ENCODE measurements at places on chromosomes 11 and 22.

- DNase-seq, result no peak
Measured at GRCh38 chr11:70466596-70466995, 68.3 kb downstream of the CTTN start.

- no peak for DNase-seq
Measured at GRCh38 chr22:36757668-36758211, 18.2 kb downstream of the IFT27 start.

- peak; percentile 75 for DNase-seq
Measured at GRCh38 chr11:66126808-66127555, 56.9 kb downstream of the PACS1 start.

DNA sequence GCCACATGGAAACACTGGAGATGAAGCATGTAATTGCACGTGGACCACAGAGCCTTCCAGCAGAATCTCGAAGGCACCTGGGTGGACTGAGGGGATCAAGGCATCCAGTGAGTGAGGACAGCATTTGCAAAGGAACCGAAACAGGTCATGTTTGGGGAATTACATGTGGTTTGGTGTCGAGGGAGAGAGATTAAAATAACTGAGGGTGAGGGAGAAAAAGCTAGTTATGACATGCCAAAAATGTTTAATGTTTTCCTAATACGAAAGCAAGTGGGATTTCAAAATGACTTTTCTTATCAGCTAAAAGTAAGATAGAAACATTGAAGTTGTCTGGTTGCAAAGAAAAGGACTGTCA lies 157.1 kb downstream of the BLID start:
- no peak for DNase-seq

DNA sequence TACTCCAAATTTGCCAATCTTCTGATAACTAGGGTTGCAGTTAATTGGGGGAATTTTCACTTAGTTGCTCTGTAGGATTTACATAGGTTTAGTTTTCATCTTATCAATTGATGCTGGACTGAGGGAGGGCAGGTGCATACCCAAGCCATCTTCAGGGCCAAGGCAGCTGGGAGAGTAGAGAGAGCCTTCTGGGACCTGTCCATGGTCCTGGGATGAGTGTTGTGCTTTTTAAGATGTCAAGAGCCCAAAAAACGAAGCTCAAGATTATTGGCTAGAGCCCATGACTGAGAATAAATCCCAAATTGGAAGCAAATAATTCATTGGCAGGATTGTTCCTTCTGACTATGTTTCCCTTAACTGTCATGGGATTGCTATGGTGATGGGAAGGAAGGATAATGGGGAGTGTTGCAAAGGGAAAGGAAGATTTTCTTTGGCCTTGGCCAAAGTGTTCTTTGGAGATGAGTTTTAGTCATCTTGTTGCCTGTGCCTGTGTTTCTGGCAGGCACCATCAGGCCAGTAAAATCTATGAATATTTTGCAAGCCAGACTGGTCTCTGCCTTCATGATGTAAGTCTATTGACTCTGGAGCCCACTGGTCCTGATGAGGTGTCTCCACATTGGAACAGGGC lies 4.5 kb downstream of the SLC22A6 start:
- DNase-seq, result no peak

DNA sequence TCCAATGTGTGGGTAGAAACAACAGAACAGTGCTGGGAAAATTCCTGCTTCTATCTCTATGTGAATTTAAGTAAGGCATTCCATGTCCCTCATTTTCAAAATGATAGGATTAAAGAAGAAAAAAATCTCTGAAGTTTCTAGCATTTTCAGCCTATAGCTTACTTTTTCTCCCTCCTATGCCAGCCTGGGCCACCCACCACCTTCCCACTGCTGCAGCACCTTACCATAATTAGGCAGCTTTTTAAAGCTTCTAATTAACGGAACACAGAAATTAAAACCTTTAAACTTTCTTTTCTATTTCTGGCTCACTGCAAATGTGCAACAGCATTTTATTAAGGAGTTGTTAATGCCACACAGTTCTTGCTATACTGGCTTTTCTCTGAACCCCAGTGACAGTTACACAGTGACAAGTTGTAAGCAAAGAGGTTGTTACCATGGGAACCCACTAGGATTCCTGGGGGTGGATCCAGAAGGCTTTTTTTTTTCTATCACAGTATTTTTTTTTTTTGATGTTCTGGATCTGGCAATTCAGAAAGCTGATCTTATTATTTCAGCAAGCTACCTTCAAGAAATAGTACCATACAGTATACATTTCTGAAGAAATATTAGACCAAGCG lies 20.2 kb downstream of the CELF1 start:
- DNase-seq, result no peak

- no peak for DNase-seq
Measured at GRCh38 chr11:123148965-123149364, 46.1 kb downstream of the CLMP start.

- no peak for DNase-seq
Measured at GRCh38 chr22:32967386-32968101, 90.6 kb downstream of the SYN3 start.

GRCh38 chr11:46279126-46280099 lies 2.0 kb downstream of the CREB3L1 start:
- DNase-seq, result no peak

GRCh38 chr11:66176650-66177049 lies 91.8 kb upstream of the RAB1B start:
- DNase-seq, result no peak

DNA sequence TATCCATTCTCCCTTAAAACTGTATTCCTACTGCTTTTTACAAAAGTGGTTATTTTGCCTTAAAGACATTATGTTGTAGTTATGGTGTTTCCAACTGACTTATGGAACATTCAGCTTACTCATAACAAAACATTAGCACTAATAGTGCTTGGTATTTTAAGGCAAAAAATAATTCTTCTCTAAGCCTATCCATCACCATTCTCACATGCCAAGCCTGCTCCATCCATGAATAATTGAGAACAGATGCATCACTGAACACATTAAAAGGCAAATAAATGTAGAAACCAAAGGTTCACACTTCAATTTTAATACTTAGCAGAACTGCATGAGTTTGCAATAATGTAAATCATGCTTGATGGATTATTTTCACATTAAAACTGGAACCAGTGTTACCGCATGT lies 42.3 kb upstream of the DDI1 start:
- DNase-seq, result no peak

DNA sequence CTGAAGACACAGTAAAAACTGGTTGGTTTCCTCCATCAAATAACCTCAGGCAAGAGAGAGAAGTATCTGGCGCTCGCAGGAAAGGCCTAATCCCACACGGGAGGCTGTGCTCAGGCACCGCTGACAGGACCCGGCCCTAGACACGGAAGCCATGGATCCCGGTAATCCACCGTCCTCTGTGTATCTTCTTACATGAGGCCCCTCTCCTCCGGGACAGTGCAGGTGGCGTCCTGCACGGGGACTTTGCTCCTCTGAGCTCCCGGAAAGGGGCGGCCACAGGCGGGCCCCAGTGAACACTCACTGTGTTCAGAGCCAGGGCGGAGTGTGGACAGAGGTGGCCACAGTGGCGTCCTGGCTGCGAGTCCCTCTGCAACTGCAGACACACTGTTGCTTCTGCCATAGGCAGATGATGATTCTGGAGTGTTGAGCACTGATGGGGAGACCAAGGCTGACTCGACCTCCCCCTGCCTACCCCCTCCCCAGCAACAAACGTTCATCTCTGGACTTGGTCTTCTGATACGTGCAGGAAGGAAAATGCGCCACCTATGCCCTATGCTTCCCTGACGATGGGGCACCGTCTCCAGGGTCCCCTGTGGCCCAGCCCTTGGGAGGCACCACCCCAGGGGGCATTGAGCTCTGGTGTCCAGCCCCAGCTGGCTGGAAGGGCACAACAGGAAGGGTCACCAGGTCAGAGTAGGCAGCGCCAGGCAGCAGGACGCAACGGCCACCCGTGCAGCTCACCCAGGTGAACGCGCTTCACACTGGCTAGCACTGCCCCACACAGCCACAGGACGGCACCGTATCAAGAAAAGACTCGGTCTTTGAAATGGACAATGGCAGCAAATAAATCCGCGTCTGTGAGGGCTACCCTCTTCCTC lies 95.7 kb downstream of the TRMU start:
- no peak for DNase-seq

DNA sequence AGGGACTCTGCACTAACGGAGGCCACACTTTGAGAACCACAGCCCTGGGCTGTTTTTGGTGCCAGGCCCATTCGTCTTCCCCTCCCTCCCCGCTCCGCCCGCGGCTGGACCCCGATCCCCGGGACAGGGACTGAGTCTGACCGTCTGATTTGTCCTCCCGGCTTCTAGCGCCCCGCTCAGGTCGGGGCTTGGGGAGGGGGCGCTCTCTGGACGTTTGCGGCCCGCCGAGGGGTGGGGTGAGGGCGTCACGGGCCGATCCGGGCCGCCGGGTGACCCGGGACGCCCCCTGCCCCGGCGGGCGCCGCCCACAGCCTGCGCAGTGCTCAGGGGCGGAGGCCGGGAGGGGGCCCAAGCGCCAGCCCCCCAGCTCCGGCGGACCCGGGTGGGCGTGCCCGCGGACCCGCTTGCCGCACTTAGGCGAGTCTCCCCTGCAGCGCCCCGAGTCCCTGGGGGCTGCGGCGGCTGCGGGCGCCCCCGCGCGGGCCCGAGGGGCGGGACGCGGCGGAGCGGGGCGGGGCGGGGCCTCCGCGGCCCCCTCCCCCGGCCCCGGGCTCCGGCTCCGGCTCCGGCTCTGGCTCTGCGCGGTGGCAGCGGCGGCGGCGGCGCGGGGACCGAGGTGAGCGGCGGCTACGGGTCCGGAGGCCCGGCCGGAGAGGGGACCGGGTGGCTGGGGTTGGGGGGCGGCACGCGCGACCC lies 33.7 kb upstream of the PRR5 start:
- DNase-seq, result no peak

GRCh38 chr11:82843057-82843795 lies 57.0 kb downstream of the PRCP start:
- no peak for DNase-seq

DNA sequence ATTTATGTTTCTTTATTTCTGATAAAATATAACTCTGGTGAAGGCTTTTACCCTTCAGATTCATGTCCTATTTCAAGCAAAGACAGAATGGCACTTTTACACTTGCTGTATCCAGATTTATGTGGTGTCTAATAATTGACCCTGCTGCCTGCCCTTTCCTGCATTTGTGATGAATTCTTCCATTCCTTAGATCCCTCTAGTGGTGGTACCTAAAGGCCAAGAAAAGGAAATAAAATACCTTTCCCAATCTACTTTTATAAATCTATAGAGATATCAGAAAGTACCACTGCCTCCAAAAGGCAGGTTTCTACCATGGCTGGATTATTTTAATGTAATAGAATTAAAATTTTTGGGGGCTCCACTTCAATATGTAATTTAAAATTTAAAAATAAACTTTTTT lies 34.2 kb downstream of the CCDC81 start:
- no peak for DNase-seq

- no peak for DNase-seq
Measured at GRCh38 chr11:119583585-119583984, 145.4 kb downstream of the NECTIN1 start.

DNA sequence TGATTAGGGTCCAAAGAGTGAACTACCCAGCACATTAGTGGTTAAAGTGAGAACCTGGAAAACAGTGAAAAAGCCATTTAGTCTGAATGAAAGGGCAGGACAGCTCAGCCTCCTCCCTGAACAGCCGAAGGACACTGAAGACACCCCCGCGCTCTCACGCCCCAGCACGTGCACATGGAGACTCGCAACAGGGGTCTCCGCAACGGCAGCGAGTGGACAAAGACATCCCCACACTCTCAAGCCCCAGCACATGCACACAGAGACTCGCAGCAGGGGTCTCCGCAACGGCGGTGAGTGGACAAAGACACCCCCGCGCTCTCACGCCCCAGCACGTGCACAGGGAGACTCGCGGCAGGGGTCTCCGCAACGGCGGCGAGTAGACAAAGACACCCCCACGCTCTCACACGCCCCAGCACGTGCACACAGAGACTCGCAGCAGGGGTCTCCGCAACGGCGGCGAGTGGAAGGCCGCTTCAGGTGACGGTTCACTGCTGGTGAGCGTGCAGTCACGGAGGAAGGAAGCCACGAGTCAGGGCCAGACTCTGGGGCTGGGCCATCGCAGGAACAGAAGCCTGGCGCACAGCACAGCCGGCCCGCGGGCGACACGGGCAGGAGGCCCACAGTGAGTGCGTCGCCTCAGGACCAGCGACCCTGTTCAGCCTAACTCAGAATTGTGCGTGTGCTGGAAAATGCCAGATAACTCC lies 43.6 kb downstream of the BRD1 start:
- DNase-seq, result no peak

DNA sequence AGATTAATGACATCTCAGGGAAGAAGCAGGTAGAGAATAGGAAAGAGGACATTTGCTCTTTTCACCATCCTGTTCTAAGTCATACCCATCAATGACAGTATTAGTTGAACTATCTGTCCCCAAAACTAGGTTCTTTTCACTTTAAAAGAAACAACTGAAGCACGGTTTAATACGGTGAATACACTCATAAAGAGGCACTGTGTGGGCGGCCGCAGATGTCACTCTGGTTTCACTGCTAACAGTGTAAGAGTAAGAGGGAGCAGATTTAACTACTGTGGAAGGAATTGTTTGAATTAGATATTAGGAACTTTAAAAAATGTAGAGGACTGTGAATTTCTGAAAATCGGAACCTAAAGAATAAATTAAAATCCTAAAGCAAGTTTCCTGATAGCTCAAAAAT lies 49.5 kb downstream of the VSIG10L2 start:
- DNase-seq, result no peak

- no peak for DNase-seq
Measured at GRCh38 chr22:36564422-36565158, 35.6 kb upstream of the EIF3D start.

DNA sequence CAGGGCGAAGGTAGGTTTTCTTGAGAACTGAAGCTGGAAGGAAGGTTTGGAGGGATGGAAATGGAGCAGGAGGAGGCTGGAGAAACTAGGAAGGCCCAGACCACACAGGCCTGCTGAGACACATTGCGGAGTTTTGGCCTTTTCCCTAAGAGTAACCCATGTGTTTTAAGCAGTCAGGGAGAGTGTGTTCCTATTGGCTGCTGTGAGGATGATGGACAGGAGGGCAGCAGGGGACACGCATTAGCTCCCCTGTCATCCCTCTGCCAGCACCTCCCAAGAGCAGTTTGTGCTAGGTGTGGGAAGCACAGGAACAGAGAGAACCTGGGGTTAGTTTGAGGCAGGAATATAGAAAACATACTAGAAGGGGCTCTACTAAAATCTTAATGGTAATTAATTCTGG lies 842.1 kb downstream of the TBC1D22A start:
- no peak for DNase-seq

DNA sequence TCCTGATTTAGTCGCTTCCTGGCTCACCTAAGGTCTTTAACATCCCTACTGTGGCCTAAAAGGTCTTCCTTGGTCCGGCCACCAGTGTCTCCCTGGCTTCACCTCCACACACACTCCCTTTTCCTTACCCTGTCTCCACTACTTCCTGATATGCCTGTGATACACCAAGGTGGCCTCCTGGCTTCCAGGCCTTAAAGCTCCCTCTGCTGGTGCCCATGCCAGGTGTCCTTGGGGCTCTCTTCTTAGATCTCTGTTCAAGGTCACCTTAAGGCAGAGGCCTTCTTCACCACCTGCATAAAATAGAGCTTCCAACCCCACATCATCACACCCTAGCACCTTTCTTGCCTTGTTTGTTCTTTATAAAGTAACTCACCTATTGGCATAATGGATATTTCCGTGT lies 787.7 kb downstream of the NTM start:
- no peak for DNase-seq

GRCh38 chr22:32353292-32353691 lies 4.4 kb upstream of the RFPL3 start:
- DNase-seq, result no peak

GRCh38 chr11:102773386-102773785 lies 7.0 kb downstream of the MMP10 start:
- DNase-seq, result no peak

All from DMS79 (cell line).